Stimulated activated naive CD4-positive, alpha-beta T cell (primary cell): ENCODE measurements at places on chromosomes 11 and 22.

DNA sequence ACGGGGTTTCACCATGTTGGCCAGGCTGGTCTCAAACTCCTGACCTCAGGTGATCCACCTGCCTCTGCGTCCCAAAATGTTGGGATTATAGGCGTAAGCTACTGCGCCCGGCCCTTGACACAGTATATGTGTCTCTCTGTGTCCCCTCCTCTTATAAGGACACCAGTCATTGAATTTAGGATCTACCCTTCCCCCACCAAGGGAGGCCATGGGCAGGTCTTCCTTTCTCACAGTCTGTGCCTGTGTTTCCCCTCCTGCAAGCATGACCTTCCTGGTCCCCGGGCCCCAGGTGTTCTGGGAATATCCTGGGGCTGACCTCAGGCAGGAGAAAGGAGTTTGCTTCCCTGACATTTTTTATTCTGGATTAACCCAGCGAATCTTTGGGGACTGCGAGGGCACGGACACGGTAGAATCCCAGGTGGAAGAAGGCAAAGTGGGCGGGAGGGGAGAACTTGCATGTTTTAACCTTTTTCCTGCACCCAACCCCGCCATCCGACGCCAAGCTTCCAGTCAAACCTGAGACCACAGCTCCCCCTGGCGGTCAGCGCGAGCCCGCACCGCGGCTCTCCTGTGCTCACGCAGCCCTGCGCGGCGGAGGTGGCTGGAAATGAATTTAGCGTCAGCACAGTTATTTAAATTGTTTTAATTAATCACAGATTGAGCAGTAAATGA lies 42.1 kb upstream of the ISX start:
- no peak for DNase-seq

GRCh38 chr11:2940147-2940920 lies 11.1 kb upstream of the PHLDA2 start:
- no peak for DNase-seq

- no peak for DNase-seq
These were observed 266.9 kb upstream of the NARS2 start for GRCh38 chr11:78841456-78842060.

- no peak for DNase-seq
These were observed 176.4 kb upstream of the PLET1 start for GRCh38 chr11:112437096-112437495.

DNA sequence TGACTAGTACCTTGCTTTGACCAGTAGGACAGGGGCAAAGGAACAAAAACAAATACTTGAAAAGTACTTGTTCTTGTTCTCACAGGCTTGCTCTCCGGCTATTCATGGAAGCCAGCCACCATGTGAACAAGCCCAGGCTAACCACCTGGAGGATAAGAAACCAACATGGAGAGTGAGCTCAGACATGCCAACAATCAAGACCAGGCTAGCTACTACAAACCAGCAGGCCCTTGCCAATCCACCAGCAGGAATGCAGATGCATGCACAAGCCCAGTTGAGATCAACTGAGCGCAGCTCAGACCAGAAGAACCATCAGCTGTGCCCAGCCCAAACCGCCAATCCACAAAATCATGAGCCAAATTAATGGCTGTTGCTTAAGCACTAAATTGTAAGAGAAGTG lies 180.1 kb upstream of the ISX start:
- no peak for DNase-seq
